KBM-7 (cell line): ENCODE measurements at places on chromosomes 12 and 14.

- DNase-seq = peak; percentile 46
These were observed 305.4 kb downstream of the PCNX1 start for GRCh38 chr14:71212683-71213107.

- no peak for DNase-seq
These were observed 1.5 kb downstream of the RFLNA start for GRCh38 chr12:124296295-124296915.

DNA sequence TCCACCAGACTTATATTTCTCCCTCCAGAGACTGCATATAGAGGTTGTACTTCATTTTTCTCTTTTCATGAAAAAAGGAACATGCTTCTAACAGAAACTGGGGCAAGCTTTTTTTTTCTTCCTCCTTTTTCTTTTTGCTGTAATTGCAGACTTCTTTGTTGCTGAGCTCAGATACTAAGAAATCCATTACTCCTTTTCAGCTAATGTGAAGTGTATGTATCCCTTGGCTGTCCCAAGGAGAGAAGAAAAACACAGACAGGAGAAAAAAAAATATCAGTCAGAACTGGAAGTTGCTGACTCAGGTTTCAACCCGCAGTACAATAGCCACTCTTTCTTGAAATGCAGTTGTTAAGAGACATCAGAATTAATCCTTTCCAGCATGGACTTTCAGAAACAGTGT lies 1248.4 kb downstream of the LRFN5 start:
- DNase-seq = peak; percentile 17

DNA sequence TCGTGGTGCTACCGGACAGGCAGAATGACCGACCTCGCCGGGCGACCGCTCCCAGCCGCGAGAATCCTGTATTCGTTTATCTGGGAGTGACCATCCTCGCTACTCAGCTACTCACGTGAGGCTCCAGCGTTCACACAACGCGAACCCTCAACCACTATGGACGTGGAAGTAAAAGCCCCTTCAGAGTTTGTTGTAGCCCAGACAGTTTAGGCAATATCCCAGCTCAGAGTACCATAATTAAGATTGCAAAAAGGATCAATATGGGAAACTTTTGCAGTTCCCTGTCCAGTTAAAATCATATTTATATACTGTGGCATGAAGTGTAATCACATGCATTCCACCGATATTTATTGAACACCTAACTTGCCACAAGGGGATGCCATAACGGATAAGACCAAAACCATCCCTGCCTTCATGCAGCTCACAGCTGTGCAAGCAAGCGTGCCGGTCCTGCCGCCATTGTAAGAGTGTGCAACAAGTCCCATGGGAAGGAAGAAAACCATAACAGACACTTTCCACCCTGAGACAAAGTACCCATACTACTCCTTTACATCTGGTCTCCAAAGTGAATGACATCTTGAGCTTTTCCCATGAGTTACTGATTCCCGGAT lies 938 bp upstream of the MAX start:
- peak; percentile 64 for DNase-seq

DNA sequence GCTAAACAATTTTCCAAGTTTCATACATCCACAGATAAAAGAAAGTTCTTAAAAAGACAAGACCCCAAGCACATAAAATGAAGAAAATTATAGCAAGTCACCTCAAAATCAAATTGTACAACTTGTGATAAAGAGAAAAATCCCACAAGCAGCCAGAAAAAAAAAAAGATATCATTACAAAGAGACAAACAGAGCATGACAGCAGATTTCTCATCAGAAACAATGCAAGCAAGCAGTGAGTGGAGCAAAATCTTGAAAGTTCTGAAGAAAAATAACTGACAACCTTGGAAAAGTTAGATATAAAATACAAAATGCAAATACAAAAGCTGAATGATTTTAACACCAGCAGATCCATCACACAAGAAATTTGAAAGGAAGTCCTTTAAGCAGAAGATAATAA lies 194.5 kb upstream of the SOX5 start:
- no peak for DNase-seq

DNA sequence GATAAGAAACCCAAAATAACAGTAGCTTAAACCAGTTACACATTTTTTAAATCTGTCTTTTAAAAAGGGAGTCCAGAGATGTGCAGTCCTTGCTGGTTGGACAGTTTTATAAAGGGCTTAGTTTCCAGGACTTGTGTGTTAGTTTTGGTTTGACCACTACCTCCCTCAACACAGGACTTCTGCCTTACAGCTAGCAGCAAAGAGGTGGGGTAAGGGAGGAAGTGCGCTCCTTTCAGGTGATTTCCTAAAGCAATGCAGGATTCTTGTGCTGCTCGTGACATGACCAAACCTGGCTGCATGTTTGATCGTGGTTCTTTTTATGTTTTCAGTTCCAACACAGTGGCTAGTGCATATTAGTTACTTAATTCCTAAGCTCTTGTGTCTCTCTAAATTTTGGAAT lies 266.2 kb downstream of the TMTC2 start:
- no peak for DNase-seq
